T47D (cell line): ENCODE measurements at places on chromosomes 11 and 22.
A peak's percentile ranks its signal among the peaks of the same experiment; 100 is the strongest.

DNA sequence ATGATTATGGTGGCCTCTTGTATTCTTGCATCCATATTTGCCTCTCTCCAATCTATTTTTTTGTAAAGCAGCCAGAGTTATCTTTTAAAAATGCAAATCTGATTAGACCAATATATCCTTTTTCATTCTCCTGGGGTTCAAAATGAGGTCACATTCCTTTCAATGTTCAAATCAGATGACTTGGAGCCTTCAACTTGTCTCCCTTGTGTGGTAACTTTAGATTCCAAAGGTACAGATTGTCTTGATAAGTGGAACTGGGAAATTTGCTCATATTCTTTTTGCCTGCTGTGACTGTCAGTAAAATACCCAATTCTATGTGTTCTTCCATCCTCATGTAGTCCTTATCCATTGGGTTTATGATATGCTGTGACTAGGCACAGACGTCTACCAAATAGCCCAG lies 15.1 kb upstream of the CAPRIN1 start:
- no peak for DNase-seq

- DNase-seq, result peak; percentile 39
Observed at GRCh38 chr22:42868751-42869251, 11.7 kb upstream of the ARFGAP3 start.

GRCh38 chr11:130063451-130063850 lies 6.2 kb upstream of the APLP2 start:
- DNase-seq, result no peak

DNA sequence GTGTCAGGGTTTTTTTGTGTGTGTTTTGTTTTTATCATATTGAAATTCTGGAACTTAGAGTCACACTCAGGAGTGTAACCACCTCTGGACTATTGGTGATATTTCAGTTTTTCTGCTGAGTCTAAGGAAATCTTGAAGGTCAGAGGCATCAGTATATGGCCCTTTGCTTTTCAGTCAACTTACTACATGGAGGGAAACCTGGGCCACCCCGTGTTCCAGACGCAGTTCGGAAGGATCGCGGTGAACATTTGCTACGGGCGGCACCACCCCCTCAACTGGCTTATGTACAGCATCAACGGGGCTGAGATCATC lies 19.9 kb downstream of the UPB1 start:
- no peak for DNase-seq

- no peak for DNase-seq
Observed at GRCh38 chr22:28246397-28246796, 327.3 kb upstream of the PITPNB start.

DNA sequence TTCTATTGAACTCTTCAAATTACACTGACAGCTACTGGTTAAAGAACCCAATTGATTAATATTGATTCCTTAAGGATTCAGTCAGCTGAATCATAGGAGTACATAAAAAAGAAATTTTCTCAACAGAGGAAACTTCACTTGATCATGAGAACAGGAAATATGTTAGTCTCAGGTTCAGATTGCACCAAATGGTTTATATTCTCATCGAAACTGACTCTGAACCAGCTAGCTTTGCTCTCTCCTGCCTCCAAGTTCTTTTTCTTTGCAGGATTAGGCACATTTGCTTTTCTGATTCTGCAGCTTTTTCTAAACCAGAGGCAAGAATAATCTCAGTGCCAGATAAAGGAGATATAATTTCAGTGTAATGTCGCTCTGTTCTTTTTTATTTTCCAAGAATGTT lies 33.2 kb upstream of the CTSC start:
- no peak for DNase-seq

GRCh38 chr11:100640646-100641045 lies 46.4 kb upstream of the ARHGAP42 start:
- peak; percentile 16 for DNase-seq

DNA sequence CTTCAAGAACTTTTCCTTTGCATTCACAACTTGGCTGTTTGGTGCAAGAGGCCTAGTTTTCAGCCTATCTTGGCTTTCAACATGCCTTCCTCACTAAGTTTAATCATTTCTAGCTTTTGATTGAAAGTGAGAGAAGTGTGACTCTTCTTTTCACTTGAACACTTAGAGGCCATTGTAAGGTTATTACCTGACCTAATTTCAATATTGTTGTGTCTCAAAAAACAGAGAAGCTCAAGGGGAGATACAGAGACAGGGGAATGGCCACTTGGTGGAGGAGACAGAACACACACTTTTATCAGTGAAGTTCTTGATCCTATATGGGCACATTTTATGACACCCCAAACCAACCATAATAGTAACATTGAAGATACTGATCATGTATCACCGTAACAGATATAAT lies 532.3 kb downstream of the DLG2 start:
- DNase-seq, result no peak

- DNase-seq, result no peak
Observed at GRCh38 chr11:117820071-117820470, 4.5 kb downstream of the FXYD2 start.

DNA sequence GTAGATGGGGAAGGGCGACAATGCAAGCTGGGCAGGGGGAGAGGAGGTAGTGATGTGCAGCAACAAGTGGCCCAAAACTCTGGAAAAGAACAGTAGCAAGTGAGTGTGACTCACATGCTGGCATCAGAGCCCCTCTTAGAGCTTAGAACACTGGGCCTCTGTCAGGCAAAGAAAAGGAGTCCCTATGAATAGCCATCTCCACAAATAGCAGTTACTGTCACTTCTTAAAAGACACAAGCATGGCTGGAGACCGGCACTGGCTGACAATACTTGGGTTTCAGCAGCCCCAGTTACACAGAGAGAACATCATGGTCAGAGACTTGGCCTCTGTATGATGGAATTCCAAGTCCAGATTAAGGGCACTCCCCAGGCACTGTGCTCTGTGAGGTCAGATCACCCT lies 58.2 kb downstream of the PRCP start:
- no peak for DNase-seq

- DNase-seq, result no peak
Observed at GRCh38 chr11:57332694-57333440, 2.8 kb downstream of the SSRP1 start.

DNA sequence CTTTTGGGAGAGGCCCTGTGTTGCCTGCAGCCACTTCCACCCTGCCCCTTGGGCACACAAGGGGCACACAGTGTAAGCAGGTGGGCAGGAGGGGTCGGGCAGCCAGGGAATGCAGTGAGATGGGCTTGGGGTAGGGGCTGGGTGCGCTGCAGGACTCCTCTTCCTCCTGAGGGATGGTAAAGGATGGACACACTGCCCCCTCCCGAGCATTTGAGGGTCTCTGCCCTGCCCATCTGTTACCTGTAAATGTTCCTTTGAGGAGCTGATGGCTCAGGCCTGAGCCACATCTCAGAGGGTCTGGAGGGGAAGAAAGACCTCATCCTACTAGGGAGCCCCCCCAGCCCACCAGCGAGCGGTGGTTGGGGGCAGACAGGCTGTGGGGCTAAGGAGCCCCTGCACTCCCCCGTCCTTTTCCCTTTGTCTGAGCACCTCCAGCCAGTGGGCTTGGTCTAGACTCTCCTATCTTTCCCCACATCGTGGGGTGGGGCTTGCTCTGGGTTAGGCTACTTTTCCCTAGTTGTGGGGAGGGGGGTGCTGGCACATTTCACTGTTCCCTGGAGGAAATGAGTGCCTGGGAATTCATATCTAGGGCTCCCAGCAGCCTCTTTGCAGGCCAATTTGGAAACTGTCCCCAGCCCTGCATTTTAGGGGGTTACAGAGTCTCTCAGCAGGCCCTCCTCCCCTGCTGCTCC lies 1.7 kb upstream of the TSSC4 start:
- no peak for DNase-seq

DNA sequence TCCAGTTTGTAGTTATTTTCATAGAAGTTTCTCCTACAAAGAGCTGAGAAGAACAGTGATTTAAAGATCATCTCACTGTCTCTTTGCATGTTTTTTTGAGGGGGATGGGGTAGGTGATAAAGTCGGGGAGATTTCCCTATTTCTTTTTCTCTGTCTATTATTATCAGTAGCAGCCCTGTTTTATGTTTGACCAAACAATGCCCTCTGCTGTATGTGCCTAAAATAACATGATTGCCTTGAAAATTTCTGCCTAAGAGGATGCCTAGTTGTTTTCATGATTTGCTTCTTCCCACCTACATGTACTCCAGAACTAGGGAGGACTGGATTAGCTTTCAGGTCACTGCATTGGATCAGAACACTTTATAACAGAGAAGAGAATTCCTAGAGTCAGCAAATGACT lies 1330.2 kb downstream of the LRRC4C start:
- peak; percentile 58 for DNase-seq

DNA sequence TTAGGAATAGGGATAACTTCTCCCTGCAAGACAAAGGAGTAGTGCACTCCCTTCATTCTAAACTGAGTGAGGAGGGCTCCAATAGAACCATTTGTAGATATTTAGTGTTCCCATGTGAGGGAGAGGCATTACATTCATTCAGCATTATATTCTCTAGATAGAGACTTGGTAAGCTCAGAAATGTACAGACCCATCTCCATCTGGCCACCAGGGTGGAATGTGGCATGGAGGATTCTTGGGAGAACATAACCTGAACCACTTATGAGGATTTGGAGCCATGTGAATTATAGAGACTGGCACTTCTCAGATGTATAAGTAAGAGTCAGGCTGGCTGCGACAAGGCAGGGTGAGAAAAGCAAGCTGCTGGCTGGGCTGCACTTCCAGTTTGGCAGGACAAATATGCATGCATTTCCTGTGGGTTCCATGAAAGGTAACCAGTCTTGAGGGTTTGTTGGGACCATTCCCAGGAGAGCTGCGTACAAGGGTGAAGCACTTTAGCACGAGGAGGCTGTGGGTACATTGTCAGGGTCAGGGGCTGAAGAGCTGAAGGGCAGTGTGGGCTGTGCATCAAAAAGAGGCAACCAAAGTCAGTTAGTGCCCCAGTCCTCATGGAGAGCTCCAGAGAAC lies 9.2 kb downstream of the RRP8 start:
- no peak for DNase-seq

- no peak for DNase-seq
Observed at GRCh38 chr11:30447058-30447640, 124.2 kb downstream of the ARL14EP start.

- DNase-seq, result no peak
Observed at GRCh38 chr11:96299155-96299888, 43.7 kb downstream of the MAML2 start.

GRCh38 chr11:55942785-55943392 lies 6.7 kb upstream of the OR5I1 start:
- DNase-seq, result peak; percentile 79

DNA sequence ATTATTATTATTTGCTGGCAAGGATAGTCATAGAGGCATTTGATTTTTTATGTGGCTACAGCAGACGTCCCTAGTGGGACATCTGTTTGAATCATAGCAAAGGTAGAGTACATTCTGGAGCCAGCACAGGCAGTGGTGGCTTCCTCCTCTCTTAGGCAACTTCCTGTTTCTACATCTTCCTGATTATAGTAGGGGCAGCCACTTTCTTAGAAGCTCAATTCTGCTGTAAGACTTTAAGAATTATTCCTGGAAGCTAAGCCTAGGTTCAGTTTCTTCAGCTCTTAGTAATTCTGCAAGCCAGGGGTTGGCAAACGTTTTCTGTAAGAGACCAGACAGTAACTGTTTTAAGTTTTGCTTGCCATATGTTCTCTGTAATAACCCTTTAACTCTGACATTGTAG lies 129.3 kb upstream of the TENM4 start:
- DNase-seq, result no peak

DNA sequence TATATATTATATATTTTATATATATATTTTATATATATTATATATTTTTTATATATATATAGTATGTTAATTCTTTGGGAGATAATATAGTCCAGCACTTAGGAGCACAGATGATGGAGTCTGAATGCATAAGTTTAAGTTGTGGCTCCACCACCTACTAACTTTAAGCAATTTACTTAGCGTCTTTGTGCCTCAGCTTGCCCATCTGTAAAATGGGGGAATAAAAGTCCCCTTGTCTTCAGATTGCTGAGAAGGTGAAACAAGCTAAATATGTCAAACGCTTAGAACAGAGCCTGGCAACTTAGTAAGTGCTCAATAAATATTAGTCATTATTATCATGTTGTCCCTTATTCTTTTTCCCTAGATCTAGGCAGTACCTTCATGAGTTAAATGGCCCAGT lies 27.5 kb downstream of the DSCAML1 start:
- no peak for DNase-seq

DNA sequence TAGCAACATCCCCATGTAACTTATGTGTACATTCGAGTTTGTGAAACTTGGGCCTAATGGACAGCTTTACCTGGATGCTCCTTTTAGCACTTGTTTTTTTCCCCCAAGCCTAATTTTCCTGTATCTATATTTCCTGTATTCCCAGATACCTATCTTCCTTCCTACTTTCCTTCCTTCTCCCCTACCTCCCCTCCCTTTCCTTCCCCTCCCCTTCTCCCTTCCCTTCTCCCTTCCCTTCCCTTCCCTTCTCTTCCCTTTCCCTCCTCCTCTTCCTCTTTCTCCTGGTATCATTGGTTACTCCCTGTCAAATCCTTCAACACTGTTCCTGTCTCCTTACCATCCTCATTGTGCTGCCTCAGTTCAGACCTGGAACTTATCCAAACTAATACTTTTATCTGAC lies 111.8 kb downstream of the HIPK3 start:
- DNase-seq, result no peak

GRCh38 chr11:2653930-2654739 lies 45.7 kb downstream of the KCNQ1OT1 start:
- no peak for DNase-seq

GRCh38 chr22:22696104-22696503 lies 51.7 kb downstream of the GGTLC2 start:
- DNase-seq, result no peak

DNA sequence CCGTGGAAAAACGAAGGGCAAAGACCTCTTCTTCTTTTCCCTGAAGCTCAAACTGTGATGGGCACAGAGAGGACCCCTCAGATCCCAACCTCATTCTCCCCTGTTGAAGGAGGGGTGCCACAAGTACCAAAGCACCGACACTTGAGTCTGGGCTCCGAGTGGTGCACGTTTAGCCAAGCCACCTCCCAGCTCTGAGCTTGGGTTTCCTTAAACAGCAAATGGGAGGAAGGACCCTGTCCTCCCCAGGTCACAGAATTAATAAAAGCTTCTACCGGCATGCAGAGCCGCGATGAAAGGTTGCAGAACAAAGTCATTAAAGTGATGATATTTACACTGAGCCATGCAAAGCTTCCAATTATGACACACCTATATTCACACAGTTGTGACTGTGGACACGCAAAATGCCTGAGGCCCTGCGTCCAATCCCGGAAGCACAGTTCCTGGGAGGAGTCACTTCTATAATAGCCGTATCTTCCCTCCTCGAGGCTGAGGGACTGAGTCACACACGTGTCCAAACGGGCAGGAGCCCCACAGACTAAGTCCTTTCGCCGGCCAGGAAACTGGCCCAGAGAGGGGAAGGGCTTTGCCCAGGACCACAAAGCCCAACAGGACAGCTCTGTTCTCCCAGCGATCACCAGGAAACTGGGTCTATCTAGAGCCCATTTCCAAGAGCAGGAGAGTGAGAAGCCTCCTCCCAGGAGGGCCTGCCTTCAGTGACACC lies 922 bp upstream of the CSNK1E start:
- peak; percentile 82 for DNase-seq

- DNase-seq, result no peak
Observed at GRCh38 chr11:110829873-110830272, 117.6 kb upstream of the ARHGAP20 start.

GRCh38 chr22:46754110-46754799 lies 8.2 kb upstream of the TBC1D22A start:
- DNase-seq, result peak; percentile 45
